ENCODE measurements at places on chromosomes 3 and 15.

DNA sequence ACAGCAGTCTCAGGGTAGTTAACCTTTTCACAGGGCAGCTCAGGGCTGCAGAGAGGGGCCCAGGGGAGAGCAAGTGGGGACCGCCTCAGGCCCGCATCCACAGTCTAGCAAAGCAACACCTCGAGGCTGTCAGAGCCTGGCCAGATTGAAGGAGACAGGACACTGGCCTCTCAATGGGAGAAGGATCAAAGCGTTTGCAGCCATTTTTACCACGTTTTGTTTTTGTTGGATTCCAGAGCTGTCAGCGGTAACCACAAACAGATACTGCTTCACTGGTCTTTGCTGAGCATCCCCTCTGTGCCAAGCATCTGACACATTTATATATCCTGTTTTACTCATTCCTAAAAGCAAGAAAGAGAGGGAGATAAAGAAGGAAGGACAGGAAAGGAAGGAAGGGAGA is 153.8 kb downstream of the SHQ1 start:
- DNase-seq: no peak

- no peak for DNase-seq
These were observed 1.1 kb upstream of the TF start for GRCh38 chr3:133745108-133745507.

DNA sequence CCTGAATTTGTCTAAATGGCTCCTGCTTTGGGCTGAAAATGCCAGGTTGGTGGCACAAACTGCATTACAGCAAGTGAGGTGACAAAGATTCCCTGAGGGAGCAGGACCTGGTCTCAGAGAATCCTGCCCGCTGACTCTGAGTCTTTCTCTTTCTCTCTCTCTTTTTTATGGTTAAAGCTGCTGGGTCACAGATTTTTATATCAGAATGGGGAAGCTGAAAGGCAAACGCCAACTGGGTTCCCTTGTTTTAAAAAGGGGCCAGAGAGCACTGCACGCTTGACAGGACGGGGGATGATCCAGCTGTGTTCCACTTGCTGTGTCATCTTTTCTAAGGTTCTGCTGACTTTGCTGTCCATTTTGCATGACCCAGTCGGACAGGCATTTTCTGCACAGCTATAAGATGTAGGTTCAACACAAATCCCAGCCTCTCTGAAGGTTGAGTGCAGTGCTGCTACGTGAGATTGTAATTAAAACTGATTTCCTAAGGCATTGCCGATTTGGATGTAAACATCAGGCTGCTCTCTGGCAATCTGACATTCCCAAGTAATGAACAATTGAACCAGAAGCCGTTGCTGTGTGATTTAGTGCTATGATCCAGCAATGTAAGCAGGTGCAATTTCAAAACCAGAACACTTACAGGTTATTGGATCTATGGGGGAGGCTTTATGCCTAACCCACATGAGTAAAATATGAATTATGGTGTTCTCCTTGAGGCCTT is 25.8 kb downstream of the ARHGEF3 start:
- DNase-seq: no peak

GRCh38 chr15:73600413-73601335 is 32.5 kb downstream of the NPTN start:
- no peak for DNase-seq

- no peak for DNase-seq
These were observed 332.3 kb downstream of the ERC2 start for GRCh38 chr3:56135941-56136340.
